GM23248 (cell line): ENCODE measurements at places on chromosomes 12 and 14. TPM values are rescaled to one million over a fixed set of nuclear protein-coding genes. Genes with fewer than 3 reads are reported as not detected.
A peak's percentile ranks its signal among the peaks of the same experiment; 100 is the strongest.

DNA sequence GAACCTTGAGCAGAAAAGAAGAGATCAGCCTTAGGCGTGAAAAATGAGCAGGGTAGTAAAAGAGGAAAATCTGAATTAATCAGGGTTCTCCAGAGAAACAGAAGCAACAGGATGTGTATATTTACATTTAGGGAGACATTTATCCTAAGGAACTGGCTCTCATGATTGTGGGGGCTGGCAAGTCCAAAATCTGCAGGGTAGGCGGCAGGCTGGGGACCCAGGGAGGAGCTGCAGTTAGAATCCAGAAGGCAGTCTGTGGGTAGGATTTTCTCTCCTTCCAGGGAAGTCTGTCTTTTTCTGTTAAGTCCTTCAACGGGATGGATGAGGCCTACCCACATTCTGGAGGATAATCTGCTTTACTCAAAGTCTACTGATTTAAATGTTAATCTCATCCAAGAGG is 67.4 kb upstream of the OVCH1 start:
- DNase-seq, result no peak

- DNase-seq, result peak; percentile 83
These were observed 212.6 kb downstream of the PTPRO start for GRCh38 chr12:15534874-15535273.

- no peak for DNase-seq
These were observed 2.0 kb downstream of the FERMT2 start for GRCh38 chr14:52948836-52949235.

The ESR2 gene
- not detected in 2 replicates for total RNA-seq

The LUM gene
- 556 and 573 TPM in 2 replicates for total RNA-seq

The ACRBP gene
- total RNA-seq, result not detected in 2 replicates

The DPPA3 gene
- not detected in 2 replicates for total RNA-seq
